ENCODE measurements at places on chromosomes 13 and 19.

DNA sequence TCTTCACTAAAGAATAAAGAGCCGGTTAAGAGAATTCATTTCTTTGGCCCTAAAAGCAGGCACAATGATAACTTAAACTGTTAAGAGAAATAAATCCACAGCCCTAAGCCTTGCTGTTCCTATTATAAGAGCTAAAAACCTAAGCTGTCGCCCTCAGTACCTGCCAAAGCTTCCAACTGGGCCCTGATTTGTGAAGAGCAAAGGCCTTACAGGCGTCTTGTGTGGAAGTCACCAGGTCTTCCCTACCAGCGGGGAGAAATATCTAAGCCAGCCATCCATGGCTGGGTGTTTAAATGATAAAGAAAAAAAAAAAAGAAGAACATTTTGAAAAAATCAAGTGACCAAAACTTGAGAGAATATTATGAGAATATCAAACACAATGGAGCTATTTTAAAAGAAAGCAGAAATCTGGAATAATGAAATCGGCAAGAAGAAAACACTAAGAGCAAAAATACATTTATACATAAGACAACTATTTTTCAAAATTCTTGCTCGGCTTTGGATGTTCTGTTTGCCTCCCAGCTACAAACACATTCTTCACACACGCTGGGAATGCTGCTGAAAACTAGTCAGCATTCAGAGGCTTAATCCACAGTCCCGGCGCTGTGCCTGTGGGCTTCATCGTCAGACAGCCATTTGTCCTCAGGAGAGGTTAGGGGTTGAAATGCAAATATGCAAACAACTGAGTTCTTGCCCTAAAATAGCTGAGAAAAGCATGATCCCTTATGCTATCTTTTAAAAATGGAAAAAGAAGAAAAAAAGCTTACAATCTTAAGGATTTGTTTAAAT lies 89.8 kb upstream of the LSM14A start:
- peak; percentile 37 for DNase-seq

GRCh38 chr19:6421075-6422014 lies 3.3 kb downstream of the KHSRP start:
- no peak for DNase-seq

DNA sequence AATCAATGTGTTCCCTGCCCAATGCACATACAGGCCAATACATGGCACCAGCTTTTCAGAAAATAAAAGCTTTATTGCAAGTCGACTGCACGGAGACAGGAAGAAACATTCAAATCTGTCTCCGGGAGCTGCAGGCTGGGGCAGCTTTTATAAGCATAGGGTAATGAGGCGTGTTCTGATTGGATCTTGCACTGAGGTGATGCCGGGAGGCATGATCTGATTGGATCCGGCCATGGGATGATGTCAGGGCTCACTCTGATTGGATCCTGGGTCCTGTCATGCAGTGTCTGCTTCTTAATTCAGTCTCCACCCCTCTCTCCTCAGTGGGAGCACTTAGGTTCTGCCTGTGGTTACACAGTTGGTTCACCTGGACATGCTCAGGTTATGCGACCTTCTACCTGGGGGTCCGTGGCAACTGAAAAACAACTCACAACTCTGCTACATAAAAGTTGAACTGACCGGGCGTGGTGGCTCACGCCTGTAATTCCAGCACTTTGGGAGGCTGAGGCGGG lies 11.8 kb upstream of the FBN3 start:
- DNase-seq = no peak

- DNase-seq = no peak
Measured at GRCh38 chr13:99335603-99336002, 28.4 kb upstream of the GPR183 start.

DNA sequence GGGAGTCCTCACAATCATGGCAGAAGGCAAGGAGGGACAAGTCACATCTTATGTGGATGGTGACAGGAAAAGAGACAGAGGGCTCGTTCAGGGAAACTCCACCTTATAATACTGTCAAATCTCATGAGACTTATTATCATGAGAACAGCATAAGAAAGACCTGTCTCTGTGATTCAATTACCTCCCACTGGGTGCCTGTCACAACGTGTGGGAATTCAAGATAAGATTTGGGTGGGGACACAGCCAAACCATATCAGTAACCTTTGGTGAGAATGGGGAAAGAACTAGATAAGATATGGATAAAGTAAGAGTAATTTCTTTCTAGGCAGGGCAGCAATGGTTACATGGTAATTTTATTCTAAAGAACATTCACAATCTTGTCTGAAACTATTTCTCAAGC lies 344.9 kb upstream of the KLF12 start:
- DNase-seq = no peak

DNA sequence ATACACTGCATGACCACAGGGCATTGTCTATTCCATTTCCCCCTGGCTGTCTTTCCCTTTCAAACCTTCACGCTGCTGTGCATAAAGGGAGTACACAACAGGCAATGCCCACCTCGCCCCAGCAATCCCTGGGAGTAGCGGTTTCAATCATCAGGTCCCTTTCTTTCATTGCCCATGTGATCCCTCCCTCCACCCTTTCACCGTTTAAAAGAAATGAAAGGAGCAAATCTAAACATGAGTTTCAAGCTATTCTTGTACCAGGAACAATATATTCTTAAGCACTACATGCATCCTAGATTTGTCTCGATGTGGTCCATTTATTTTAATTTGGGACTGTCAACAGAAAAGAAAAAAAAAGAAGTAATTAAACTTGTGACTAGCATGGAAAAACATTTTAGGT lies 123.4 kb upstream of the ARGLU1 start:
- DNase-seq = no peak

GRCh38 chr19:7497292-7497691 lies 8.5 kb upstream of the PEX11G start:
- peak; percentile 50 for DNase-seq

DNA sequence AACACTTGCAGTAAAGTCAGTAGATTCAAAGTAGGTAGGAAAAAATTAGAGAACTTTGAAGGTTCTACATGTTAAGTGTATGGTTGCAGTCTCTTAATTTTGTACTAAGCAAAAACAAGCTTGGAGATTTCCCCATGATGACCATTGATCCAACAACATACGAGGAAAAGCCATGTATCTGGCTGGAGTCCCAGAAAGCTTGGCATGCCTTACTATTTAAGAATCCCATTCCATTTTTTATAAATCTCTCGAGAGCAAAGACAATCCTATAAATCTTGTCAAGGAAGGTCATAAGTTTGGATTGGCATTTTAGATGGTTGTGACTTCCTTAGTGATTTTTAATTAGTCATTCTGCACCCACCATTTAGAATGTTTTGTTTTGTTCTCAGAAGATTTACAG lies 495.9 kb downstream of the GPC5 start:
- DNase-seq = no peak

- DNase-seq = no peak
Measured at GRCh38 chr13:45180713-45181601, 19.9 kb downstream of the KCTD4 start.

DNA sequence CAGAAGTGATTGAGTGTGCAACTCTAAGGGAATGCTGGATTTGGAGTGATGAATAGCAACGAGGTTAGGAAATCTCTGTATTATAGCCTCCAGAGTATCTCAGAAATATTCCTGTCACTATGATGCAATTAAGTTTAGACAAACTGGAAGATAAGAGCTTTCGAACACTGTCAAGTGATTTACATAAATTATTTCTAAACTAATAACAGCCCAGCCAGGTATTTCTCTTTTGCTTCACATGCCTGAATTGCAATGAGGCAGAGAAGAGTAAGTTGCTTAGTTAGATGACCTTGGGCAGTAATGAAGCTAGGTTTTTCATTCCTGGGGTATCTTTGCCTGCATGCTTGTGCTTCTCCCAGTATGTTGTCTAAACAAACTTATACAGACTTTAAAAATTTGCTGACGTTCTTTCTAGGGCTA lies 134.5 kb downstream of the LMO7 start:
- no peak for DNase-seq

DNA sequence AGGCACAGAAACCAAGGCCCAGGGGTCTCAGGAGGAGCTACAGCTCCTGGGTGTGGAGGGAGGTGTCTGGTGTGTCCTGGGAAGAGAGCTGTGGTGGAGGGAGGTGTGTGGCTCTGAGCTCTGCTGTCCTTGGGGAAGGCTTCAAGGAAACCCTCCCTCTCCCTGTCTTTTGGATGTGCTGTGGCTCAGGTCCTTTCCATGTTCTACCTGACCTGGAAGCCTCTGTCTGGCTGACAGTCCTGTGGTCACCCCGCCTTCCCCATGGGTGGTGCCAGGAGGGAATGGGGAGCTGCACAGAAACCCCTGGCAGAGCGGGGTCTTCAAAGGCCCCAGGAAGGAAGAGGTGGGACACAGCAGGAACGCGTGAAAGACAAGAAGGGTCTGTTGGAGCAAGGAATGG lies 617 bp upstream of the CEACAM7 start:
- no peak for DNase-seq

GRCh38 chr19:34555447-34555846 lies 73.9 kb downstream of the WTIP start:
- no peak for DNase-seq

DNA sequence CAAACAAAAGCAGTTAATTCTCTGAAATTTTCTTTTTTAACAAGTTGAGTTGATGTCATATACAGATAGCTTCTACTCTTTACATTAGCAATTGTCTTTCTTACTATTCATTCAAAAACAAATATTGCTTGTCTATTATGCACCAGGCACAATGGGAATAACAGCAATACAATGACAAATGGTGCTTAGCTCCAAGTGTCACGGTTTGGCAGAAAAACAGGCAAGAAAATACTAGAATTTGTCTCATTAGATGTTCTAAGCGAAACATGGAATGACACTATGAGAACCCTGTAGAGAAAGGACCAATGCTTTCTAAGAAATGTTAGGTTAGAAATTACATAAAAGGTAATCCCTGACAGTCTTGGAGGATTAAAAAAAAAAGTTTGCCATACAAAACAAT lies 187.6 kb downstream of the PCDH9 start:
- no peak for DNase-seq

DNA sequence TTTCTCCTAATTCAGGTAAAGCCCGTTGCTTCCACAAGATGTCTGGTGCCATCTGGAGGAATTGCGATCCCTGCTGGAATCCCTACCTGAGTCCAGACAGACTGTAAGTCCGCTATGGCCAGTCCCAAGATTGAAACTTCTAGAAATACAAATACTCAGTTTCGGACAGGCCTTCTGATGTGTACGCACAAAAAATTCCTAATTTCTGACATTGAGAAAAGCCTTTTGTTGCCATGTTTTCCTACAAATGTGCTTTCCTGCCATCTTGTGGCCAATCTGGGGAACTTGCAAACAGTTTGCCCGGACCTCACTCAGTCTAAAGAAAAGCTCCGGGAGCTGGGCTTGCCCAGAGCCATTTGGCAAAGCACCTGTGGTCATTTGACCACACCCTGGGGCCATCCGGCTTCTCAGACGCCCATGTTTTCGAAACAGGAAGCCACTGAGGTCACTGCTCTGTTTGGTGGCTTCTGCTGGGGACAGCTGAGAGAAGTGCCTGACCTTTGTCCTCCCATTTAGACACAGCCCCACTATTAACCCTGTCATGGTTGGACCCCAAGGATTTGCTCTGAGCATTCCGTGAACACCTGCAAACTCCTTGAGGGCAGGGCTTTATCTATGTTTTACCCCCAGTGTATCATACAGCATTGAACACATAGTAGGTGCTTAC lies 79.4 kb downstream of the SLC15A1 start:
- peak; percentile 54 for DNase-seq

- peak; percentile 68 for DNase-seq
Measured at GRCh38 chr19:16386619-16387240, 62.1 kb downstream of the KLF2 start.

DNA sequence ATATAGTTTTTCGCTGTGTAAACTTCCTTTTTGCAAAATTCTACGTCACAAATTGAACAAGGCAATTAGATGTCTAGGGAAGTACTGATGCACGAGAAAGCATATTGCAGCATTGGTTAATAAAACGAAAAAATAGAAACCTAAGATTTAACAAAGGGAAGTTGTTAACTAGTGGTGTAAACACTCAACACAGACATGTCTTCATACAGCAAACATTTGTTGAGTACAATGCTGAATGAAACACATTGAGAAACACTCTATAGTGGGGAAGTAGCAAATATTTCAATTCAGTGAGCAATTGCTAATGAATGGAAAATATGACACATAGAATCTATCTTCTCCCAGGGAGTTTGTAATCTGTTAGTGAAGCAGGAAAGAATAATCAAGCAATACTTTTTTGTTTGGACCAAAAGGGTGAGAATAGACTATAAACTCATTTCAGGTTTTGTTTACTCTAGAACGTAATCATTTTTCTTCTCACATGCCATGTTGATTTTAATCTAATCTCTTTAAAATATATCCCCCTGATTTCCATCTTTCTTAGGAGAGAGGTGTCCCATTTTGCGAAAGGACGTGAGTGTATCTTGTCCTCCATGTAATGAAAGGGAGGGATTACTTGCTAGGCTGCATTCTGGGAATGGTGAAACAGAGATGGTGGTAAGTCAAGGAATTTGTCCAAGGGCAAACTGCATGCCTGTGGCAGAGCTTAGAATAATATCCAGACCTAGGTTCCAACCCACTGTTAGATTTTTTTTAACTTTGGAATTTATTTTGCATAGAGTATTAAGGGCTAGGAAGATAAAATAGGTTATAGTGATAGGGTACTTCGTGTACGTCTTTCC lies 1.7 kb upstream of the ANKRD10 start:
- DNase-seq = no peak

DNA sequence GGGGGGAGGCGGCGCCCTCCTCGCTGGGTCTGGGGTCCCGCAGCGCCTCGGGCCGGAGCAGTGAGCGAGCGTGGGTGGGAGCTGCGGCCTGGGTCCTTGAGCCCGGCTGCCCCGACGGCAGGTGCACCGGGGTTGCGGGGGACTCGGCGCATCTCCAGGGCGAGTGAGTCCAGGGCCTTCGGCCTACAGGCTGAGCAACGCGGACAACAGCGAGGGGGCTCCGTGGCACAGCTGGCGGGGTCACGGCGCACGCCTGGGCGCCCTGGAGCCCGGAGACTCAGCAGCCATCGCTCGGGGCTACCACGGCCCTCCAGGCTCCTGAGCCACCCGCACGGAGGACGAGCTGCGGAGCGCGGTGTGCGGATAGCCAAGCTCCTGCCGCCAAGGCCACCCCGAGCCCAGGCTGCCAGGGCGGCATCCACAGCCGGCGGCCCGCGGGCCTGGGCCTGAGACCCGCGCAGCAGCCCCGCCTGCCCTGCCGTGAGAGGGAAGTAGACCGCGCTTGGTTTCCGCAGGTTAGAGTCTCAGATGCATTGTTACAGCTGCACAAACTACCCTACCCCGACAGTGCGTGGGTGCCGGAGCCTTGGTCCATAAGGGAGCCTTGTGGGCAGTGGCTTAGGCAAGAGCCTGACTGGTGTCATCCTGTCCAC lies 253.9 kb upstream of the SGCG start:
- no peak for DNase-seq

GRCh38 chr13:21608961-21609360 lies 5.0 kb upstream of the MICU2 start:
- no peak for DNase-seq

DNA sequence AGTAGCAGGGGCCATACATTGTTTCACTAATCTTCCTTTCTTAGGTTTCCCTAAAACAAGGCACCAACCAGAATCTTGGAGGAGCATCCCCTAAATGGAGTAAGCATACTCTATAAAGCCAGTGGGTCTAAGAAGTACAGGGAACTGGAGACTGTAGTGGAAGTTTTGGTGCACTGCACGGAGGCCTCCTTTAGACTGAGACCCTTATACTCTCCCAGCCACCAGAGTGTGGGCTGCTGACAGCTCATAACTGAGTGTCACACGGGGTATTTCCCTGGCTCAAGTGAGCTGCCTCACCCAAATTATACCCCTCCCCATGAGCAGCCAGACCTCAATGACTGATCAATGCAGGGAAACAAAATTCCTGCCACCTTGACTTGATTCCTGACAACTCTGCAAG lies 349.5 kb downstream of the NDFIP2 start:
- no peak for DNase-seq

All from glutamatergic neuron (in vitro differentiated cells).